ENCODE measurements at places on chromosomes 12 and 14.
A peak's percentile ranks its signal among the peaks of the same experiment; 100 is the strongest.

DNA sequence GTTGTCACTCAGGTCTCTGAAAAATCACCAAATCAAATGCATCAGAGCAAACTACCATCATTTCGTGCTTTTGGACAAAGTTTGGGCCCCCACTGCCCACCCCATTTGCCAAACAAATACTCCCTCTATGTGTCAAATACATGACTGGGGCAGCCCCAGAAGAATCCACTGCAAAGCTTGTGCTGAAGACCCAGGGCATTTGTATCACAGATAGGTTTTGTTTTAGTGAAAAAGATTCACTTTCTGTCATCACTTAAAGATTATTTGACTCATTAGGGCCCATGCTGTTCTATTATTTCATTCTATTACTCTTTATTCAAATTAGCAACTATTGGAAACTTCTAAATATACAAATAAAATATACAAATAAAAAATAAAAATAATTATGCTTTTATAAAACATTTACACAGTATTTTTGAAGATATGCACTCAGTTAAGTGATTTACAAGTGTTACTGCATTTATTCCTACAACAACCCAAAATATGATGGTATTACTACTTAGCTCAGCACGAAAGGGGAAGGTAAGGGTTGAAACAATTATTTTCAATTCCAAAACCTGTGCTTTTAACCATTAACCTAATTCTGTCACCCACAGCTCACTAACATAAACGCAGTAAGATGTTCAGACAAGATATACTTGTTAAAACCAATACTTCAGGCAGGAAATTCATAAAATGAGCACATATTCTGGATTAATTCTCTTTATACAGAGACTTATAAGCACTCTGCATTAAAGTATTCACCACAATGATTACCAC, 36.5 kb downstream of the LRIG3 start:
- DNase-seq, result no peak

GRCh38 chr12:130495156-130495555, 157.5 kb downstream of the PIWIL1 start:
- DNase-seq, result no peak

- no peak for DNase-seq
Measured at GRCh38 chr12:123056053-123056452, 75.6 kb downstream of the ARL6IP4 start.

DNA sequence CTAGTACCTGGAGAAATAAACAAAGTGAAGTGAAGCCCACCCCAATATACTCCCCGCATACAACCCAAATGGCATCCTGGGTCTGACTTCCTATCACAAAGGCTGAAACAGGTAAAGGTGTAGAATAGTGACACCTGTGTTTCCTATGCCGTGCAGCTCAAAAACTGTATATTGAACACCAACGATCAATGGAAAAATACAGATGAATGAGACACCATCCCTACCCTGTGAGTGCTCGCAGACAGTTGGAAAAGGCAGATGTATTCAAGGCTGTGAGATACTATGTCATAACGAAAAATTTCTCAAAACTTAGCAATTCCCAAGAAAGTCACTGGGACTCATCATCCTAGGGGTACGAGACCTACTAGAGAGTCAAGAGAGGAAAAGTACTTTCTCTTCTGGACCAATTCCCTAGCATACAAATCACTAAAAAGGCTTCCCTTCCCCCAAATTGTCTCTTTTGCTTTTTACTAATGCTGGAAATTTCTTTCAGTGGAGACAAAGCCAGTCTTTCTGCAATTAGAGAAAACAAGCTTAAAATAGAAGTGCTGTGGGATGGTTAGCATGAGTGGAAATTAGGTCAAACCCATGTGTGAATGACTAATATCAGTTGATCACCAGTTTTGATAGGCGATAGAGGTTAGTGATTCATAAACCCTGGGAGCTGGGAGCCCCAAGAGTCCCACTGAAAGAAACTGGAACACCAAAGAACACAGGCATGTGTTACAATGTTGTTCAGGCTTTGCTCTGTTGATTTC, 249.7 kb downstream of the SPTSSA start:
- DNase-seq, result no peak

DNA sequence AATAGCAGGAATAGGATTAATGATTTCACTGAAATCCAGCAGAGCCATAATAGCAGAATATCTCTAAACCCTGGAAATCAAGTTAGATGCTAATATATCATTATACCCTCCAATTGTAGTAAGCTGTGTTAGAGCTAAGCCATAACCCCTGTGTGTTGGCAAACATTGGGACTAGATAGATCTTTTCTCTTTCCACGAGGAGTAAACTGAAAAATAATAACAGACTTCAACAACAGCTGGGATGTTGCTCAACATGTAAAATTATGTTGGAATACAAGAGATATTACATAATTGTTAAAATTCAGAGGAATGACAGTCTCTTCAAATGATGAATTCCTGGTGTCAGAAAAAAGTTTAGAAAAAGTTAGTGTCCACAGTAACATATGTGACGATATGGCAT, 383.8 kb downstream of the SNAPC1 start:
- no peak for DNase-seq

DNA sequence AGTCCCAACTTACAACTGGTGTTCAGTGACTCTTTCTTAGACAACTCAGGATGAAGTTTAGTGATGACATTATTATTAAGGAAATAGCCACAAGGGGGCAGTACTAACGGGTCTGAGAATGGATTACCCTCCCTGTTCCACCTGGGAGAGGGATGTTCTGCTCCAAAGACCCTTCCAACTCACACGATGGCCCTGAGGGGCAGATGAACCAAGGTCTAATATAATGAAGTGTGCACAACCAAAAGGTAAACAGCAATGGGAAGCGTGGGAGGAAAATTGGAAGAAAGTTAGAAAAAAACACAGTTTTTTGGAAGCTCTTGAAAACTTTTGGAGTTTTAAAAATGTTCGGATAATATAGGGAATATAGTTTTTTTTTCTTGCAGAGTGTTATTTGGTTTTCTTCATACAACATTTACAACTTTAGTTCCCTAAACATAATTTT, 24.0 kb downstream of the FGF6 start:
- DNase-seq, result peak; percentile 8

- no peak for DNase-seq
Measured at GRCh38 chr12:120267736-120268135, 2.2 kb upstream of the PXN start.

DNA sequence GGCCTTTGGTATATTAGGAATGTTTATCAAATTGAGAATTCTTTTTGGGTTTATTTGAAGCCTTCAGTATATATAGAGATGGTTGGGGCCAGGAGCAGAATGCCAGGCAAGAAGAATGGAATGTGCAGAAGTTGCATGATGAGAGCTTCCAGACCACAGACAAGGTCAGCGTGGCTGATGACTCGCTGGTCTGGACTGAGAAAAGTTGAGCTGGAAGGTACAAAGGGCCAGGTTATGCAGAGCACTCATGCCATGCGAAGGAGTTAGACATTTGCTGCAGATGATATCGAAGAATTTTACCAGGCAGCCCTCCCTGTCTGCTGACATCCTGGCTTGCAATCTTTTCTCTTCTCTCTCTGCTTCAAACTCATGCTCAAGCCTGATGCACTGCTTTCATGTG, 196.2 kb upstream of the ARHGAP5 start:
- DNase-seq, result no peak

DNA sequence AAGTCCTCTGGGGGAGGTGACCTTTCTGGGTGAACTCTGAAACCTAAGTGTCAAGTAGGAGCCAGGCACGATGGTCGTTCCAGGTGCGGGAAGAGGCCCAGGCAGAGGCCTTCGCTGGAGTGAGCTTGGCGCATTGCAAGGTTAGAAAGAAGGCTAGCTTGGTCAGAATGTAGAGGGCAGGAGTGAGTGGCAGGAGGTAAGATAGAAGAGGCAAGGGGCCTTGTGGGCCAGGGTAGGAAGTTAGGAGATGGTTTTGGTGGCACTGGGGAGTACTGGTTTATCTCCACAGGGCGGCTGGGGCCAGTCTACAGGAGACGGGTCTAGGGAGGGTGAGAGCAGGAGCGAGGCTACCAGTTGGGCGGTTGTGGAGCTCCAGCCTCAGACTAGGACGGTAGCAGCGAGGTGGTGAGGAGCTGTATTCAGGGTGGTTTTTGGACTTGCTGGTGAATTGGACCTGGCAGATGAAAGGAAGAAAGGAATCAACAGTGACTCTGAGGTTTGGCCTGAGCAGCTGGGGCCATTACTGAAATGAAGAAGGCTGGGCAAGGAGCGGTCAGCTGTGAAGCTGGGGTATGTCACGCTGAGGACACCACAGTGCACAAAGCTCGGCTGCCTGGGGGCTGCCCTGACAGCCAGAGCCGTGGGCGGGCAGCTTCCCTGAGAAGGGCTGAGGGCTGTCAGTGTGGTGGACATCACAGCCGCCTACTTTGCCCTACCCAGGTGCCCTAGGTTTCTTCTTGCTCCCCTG, 9.0 kb downstream of the MLXIP start:
- no peak for DNase-seq

DNA sequence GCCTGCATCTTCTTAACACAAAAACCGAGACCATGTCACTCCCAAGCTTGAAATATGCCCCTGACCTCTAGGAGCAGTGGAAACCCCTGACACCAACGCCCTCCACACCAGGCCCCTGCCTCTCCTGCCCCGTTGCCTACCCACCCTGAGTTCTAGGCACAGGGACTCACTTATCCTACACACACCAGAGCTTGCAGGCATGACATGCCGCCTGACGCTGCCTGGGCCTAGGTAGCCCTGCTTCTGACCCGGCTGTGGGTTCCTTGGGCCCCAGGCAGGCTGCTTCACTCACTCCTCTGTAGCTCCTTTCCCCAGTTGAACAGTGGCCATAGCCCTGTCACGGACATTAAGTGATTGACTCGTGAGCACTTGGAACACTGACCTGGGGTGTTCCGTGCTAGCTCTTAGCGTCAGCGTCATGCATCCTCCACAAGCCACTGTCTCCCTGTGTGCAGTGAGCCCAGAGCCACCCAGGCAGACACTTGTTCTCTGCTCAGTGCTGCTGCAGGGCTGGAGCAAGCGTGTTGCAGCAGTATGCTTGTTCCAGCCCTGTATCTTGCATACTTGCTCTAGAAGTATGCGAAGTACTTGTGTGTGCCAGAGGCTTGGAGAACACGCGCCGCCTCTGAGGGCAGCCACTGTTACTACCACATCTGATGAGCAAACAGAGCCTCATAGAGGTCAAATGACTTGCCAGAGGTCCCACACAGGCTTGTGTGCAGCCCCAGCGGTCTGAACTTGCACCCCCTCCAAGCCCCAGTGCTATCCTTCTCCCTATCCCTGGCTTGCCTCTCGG, 15.6 kb downstream of the OTUB2 start:
- DNase-seq, result no peak

DNA sequence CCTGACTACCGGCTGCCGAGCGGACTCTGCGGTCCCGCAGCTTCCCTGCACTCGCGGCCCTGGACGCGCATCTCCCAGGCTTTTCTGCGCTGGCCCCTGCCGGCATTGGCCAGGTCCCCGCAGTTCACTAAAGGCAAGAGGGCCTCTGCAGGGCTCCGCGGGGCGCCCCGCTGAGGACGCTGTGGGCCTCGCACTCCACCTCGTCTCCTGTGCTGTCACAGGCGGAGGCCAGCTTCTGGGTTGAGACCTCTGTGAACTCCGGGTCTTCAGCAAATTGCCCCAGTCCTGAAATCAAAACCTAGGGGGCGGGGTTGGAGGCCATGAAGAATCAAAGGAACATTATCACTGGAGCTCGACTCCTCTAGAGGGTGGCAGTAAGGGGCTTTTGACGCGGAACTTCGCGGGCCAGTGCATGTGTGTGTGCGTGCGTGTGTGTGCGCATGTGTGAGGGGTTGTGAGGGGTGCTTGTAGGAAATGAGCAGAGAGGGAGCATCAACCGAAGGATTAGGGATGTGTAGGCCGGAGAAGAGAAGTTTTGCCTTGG, 68.5 kb upstream of the CAPRIN2 start:
- peak; percentile 25 for DNase-seq

GRCh38 chr14:101289230-101289690, 272.0 kb upstream of the DIO3 start:
- no peak for DNase-seq

DNA sequence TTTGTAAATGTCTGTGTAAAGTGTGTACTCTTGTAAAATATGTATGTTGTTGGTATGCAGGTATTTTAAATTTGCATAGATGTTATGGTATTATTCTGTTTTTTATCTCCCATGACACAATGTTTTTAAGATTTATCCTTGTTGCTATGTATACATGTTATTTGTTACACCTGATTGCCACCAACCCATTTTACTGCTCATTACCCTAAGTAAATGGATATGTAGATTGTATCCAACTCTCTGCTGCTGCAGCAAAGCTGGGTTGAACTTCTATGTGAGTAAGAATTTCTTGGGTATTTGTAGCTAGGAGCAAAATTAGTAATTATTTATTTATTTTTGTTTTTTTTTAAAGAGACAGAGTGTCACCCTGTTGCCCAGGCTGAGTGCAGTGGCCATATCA, 6.2 kb downstream of the APAF1 start:
- no peak for DNase-seq

GRCh38 chr12:63752841-63753240, 26.9 kb upstream of the RXYLT1 start:
- DNase-seq, result no peak

DNA sequence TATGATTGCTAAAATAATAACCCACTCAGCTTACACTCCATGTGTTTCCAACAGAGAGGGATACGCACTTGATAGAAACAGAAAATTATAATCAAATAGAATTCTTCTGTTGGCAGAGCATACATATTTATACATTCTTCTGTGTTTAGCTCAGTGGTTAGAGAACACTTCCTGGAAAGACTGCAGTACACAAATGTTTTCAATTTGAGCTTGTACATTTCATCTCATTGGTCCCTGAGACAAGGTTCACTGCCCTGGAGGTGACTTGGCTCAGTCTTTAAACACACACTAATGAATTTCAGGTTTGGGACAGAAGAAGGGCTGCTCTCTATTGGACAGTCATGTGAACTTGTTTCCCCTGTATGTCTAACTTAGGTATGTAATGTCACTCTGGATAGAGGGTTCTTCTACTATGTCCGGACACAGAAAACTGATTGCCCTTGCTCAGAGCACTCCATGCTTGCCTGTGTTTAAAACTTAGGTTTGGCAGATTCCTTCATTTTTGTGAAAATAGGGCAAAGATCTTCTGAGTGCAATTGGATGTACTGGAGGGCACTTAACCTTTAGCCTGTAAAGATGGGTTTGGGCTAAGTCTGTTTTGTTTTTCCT, 22.9 kb downstream of the PROX2 start:
- no peak for DNase-seq

GRCh38 chr12:108117163-108117849, 11.8 kb upstream of the WSCD2 start:
- no peak for DNase-seq

DNA sequence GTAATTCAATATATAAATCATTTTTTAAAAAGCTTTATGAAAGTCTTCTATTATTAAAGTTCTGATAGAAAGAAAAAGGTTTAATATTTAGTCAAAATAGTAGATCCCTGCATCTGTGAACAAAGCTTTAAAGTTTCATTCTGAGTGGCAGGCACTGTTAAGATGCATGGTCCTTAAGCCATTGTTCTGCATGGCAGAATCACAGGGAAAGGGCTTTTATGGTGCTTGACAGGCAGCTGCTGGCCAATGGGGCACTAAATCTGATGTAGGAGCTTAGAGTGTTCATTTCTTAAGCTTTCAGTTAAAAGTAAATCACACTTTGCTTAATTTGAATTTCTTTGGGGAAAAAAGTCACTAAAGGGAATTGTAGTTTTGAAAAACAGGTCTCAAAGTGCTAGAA, 148.2 kb downstream of the PLEKHA5 start:
- DNase-seq, result no peak

- DNase-seq, result no peak
Measured at GRCh38 chr12:124094733-124095132, 121.7 kb downstream of the ZNF664 start.

GRCh38 chr14:95765051-95765450, 51.1 kb upstream of the TCL1A start:
- DNase-seq, result no peak

All from activated CD4-positive, alpha-beta T cell treated with anti-CD3 and anti-CD28 coated beads, Interleukin-2, amount 50 U/mL, for 1 hour (primary cell).